Panc1 (cell line): ENCODE measurements at places on chromosomes 6 and 20. TPM values are rescaled to one million over a fixed set of nuclear protein-coding genes. Genes with fewer than 3 reads are reported as not detected.

DNA sequence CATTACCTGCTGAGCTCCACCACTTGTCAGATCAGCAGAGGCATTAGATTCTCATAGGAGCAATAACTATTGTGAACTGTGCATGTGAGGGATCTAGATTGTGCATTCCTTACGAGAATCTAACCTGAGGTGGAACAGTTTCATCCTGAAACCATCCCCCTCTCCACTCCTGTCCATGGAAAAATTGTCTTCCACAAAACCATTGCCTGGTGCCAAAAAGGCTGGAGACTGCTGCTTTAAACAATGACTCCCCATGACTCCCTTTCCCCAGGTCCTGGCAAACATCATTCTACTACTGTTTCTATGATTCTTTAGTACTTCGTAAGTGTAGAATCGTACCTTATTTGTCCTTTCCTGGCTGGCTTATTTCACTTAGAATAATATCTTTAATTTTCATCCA lies 9.7 kb upstream of the DYNLRB1 start:
- no peaks in the 10 kb centered on the region for H3K4me1 ChIP-seq
- H3K27ac ChIP-seq, result no peak overlapping the region
- H3K27me3 ChIP-seq, result no peaks in the 10 kb centered on the region
- no peak for DNase-seq
- H3K4me3 ChIP-seq, result no peak overlapping the region

DNA sequence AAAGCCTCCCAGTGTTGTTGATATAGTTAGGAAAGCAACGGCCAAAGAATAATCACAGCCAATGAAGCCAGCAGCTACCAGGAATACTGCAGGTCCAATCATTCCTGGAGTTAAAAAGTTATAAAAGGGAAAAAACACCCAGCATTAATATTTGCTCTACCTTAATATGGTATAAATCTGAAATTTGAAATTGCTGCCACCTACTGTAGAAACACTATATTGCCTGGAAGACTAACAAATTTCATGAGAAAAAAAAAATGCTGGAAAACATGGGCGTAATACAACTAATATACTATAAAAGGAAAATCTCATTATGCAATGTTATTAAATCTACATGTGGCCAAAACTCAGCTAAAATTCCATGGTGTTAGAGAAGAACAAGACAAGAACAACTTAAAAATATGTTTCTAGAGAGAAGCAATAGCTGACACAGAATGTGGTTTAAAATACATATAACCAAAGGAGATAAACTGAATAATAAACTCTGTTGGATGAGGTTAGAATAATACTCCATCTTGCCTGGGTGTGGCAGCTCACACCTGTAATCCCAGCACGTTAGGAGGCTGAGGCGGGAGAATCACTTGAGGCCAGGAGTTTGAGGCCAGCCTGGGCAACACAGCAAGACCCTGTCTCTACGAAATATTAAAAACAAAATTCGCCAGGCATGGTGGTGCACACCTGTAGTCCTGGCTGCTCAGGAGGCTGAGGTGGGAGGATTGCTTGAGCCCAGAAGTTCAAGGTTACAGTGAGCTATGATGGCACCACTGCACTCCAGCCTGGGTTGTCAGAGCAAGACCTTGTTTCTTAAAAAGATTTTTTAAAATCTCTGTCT lies 43.1 kb downstream of the SLC17A5 start:
- H3K27ac ChIP-seq, result peak overlapping the region; percentile 72
- no peaks in the 10 kb centered on the region for H3K36me3 ChIP-seq
- peaks cover 19% of the 10 kb centered on the region for H3K4me1 ChIP-seq
- no peaks in the 10 kb centered on the region for H3K27me3 ChIP-seq
- peak; percentile 63 for DNase-seq

GRCh38 chr20:48823476-48823875 lies 4.3 kb downstream of the PREX1 start:
- no peaks in the 10 kb centered on the region for H3K36me3 ChIP-seq
- H3K4me3 ChIP-seq, result no peak overlapping the region
- peaks cover 32% of the 10 kb centered on the region for H3K4me1 ChIP-seq
- DNase-seq, result no peak
- H3K27me3 ChIP-seq, result no peaks in the 10 kb centered on the region

RNGTT gene
- total RNA-seq, result 21.2 TPM

TRMT11 gene
- 34.3 TPM for total RNA-seq

PABPC1L gene
- total RNA-seq, result 102 TPM

DNA sequence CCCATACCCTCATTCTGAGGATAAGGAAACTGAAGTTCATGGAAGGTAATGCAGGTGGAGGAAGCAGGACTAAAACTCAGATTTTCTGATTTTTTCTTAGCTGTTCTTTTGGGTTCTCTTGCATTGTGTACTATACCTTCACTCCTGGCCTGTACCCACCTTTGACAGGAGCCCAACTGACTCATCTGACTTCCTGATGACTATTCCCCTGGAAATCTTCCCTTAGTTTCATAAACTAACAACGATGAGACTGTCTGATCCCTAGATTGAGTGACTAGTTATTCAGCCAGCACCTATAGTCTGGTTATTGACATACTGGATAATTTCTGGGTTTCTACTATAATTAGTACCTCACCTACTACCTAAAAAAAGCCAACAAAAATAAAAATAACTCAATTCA lies 10.1 kb downstream of the CRYBG1 start:
- DNase-seq, result no peak
- H3K27me3 ChIP-seq, result peaks cover 24% of the 10 kb centered on the region
- no peak overlapping the region for H3K4me3 ChIP-seq
- no peaks in the 10 kb centered on the region for H3K4me1 ChIP-seq
- no peaks in the 10 kb centered on the region for H3K36me3 ChIP-seq

- DNase-seq, result no peak
- peaks cover 51% of the 10 kb centered on the region for H3K27me3 ChIP-seq
- H3K27ac ChIP-seq, result no peak overlapping the region
- 0 out of 2 replicates have a peak overlapping the region, but pooled peaks have one; percentile 4 for H3K4me3 ChIP-seq
- no peaks in the 10 kb centered on the region for H3K36me3 ChIP-seq
Observed at GRCh38 chr6:13014504-13015378, 298.2 kb downstream of the PHACTR1 start.

SYS1 gene
- 29.1 TPM for total RNA-seq

DNA sequence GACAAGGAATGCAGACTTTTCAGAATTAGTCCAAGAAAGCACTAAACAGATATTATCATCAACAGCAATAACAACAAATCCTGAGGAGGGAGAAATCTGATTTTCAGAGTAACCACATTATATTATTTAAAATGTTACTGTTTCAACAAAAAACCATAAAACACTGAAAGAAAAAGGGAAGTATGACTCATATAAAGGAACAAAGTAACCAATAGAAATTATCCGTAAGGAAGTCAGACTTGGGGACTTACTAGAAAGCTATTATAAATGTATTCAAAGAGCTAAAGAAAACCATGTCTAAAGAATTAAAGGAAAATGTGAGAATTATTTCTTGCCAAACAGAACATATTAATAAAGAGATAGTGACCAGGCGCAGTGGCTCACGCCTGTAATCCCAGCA lies 98.1 kb downstream of the MYLK4 start:
- H3K27me3 ChIP-seq, result no peaks in the 10 kb centered on the region; the same call in 1 of the 2 replicates
- no peak overlapping the region for H3K27ac ChIP-seq
- no peak overlapping the region for H3K4me3 ChIP-seq

DNA sequence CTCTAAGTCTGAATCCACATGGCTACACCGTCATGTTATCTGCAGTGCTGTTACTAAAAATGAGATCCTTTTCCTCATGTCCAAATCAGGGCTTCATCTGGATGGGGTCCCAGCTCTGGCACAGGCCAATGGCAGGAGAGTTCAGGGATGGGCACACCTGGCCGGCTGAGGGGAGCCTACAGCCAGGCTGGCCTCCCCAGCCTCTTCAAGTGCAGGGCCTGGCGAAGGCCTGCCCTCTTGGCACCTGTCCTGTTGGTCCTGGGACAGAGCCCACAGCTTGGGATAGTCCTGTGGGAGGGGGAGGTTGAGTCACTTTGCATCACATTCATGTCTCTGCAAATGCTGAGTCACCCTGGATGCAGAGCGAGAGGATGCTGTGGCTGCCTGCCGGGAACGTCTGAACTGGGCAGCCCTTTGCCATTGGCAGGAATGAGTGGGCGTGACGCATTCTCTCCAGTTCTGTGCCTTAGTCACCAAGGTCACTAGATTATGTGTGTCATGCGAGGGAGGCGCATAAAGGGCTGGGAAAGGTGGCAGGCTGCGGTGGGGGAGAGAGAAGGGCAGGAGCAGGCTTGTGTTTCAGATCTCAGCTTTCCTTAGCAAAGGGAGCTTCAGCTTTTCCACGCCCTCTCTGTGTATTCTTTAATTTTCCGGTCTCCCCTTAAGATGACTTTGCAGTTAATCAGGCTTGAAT lies 223.2 kb upstream of the ECI2 start:
- H3K36me3 ChIP-seq, result no peaks in the 10 kb centered on the region
- H3K4me3 ChIP-seq, result no peak overlapping the region
- peak; percentile 99 for DNase-seq

- no peak overlapping the region for H3K27ac ChIP-seq
- H3K4me1 ChIP-seq, result no peaks in the 10 kb centered on the region
- DNase-seq, result no peak
- no peak overlapping the region for H3K4me3 ChIP-seq
Observed at GRCh38 chr6:23394681-23395080, 731.3 kb upstream of the NRSN1 start.

DNA sequence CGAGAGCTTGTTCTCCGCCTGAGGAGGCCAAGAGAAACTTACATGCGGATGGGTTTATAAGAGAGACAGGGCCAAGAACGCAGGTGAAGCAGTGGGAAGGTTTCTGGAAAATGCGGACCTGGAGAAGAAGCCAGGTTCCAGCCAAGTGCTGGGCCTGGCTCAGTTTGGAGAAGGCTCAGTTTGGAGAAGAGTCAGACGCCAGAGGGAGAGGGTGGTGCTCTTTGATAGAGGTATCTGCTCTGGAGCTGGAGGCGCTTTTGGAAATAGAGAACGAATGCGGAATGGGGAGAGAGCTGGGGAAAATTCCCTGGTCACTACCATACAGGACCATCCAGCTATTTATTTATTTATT lies 753 bp downstream of the RSPH9 start:
- H3K4me3 ChIP-seq, result peak overlapping the region; percentile 54
- peaks cover 2% of the 10 kb centered on the region; the same call in 1 of the 2 replicates for H3K4me1 ChIP-seq
- H3K27me3 ChIP-seq, result no peaks in the 10 kb centered on the region
- no peaks in the 10 kb centered on the region for H3K36me3 ChIP-seq
- no peak for DNase-seq
- no peak overlapping the region for H3K27ac ChIP-seq

DNA sequence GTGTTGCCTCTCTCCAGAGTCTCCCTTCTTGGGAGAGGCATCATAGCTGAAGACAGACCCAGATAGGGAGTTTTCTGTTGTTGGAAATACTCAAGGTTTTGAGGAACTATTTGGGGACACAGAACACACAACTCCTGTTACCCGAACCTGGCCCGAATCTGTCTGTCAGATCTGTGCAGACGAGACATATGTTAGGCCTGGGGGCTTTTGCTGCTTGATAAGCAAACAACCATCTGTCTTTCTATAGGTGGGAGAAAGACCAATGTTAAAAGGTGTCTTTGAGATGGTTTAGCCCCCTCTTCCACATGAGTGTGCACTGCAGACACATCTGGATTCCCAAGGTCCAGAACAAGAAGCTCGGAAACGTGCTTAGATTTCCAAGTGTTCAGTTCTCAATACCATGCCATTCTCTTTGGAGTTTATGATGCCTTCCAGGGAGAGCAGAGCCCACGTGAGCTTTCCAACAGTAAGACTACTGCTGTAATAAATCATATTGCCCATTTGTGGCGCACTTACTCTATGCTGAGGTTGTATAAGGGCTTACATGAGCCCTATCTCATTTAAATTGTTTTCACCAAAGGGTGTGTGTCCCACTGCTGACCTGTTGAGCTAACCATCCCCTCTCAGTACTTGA lies 3.8 kb upstream of the STX16 start:
- H3K27ac ChIP-seq, result no peak overlapping the region
- no peak overlapping the region for H3K4me3 ChIP-seq
- H3K27me3 ChIP-seq, result no peaks in the 10 kb centered on the region
- no peaks in the 10 kb centered on the region; the same call in 1 of the 2 replicates for H3K36me3 ChIP-seq
- H3K4me1 ChIP-seq, result 0 out of 2 replicates have a peak, but pooled peaks cover 2% of the 10 kb centered on the region
- DNase-seq, result no peak

GRCh38 chr6:147204060-147204785 lies at the start of gene STXBP5:
Gene STXBP5, plus strand, starts transcription at chr6:147204417. Its CDS starts 116 bp downstream, at chr6:147204533.
- peak within 1 kb of the TSS; percentile 95 for H3K4me3 ChIP-seq
- DNase-seq, result no peak
- peaks cover 9% of the 10 kb centered on the region; the same call in 1 of the 2 replicates for H3K36me3 ChIP-seq
- peaks cover 20% of the 10 kb centered on the region for H3K4me1 ChIP-seq

DNA sequence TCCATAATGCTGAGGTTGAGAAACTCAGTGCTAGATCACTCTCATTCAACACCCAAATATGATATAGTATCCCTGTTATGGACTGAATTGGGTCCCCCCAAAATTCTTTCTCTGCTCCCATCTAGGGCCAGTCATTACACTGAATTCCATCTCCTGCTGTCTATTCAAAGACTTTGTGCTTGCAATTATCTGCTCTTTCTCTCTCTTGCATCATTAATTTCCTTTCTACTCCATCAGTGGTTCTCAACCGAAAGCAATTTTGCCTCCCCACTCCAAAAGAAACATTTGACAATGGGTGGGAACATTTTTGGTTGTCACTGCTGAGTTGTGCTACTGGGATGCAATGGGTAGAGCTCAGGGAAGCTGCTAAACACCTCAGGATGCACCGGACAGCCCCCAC lies 271.5 kb upstream of the CDYL start:
- DNase-seq, result no peak
- H3K27me3 ChIP-seq, result no peaks in the 10 kb centered on the region
- no peaks in the 10 kb centered on the region for H3K36me3 ChIP-seq
- H3K4me1 ChIP-seq, result no peaks in the 10 kb centered on the region
- H3K27ac ChIP-seq, result no peak overlapping the region

GRCh38 chr6:13854716-13855250 lies 40.4 kb upstream of the MCUR1 start:
- no peaks in the 10 kb centered on the region for H3K36me3 ChIP-seq
- no peaks in the 10 kb centered on the region for H3K4me1 ChIP-seq
- DNase-seq, result no peak
- H3K27me3 ChIP-seq, result no peaks in the 10 kb centered on the region

DNA sequence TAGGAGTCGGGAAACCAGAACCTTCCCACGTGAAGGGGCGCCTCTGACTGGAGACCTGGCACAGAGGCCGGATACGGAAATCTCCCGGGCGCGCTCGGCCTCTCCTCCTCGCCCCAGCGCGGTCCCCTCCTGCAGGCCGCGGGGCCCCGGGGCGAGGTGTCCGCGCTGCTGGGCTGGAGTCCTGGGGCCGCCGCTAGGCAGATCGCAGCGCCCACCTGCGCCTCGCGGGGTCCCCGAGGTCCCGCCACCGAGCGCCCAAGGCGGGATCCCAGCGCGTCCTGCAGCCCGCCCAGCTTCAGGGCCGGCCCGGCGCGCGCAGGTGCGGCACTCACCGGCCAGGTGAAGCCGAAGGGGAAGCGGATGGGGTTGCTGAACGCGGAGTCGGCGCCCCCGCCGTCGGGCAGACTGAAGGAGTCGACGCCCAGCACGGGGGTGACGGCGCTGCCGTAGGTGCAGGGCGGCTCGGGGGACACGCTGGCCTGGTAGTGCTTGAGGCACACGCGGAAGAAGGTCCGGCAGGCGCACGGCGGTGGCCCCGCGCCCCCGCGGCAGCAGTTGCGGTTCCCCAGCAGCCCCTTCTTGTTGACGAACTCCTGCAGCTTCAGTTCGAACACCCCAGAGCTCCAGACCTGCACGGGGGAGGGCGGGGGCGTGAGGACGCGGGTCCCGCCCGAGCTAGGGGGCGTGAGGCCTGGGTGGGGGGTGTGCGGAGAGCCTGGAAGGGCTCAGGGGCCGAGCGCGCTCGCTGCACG lies 1.5 kb downstream of the DLL1 start:
- H3K27me3 ChIP-seq, result peaks cover 28% of the 10 kb centered on the region
- no peaks in the 10 kb centered on the region for H3K36me3 ChIP-seq
- no peak overlapping the region; the same call in 1 of the 2 replicates for H3K4me3 ChIP-seq
- peaks cover 11% of the 10 kb centered on the region for H3K4me1 ChIP-seq

GRCh38 chr6:161959072-161959471 lies 685.2 kb upstream of the AGPAT4 start:
- H3K4me1 ChIP-seq, result no peaks in the 10 kb centered on the region
- no peak overlapping the region for H3K4me3 ChIP-seq
- DNase-seq, result no peak
- H3K36me3 ChIP-seq, result no peaks in the 10 kb centered on the region
